ENCODE measurements at places on chromosomes 5 and 9. TPM values are rescaled to one million over a fixed set of nuclear protein-coding genes. Genes with fewer than 3 reads are reported as not detected.

Gene C1QTNF2
- 5.7 TPM for total RNA-seq

Gene WNT8A
- total RNA-seq = not detected

DNA sequence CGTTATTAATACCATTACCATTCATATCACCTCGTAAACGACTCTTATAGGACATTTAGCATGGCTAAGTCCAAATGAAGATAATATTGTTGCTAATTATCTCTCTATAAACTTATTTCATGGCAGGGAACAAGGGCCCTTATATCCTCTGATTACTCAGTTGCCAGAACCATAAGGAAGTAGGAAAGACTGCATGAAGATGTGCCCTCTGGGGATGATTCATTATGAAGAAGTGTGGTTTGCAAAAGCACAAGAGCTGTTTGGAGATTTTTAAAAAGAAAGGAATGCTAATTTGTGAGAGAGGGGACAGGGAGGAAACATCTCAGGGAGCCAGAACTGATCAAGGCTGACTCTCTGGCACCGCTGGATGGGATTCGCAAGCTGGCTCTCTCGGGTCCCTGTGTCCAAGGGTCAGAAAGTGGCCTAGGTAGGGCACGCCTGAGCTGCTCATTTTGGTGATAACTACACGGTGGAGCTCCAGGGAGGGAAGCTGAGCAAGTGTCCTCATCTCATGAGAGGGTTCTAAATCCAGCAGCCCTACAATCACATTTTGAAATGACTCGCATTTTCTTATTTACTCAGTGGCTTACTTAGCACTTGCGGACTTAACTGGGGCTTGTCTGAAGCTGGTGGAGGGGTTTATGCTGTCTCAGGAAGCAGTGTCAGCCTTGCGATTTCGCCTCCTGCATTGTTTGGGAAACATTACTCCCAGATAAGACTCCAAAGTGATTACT is 136.8 kb downstream of the C5orf15 start:
- H3K27ac ChIP-seq = no peak overlapping the region
- peaks cover 19% of the 10 kb centered on the region for H3K27me3 ChIP-seq
- no peak for DNase-seq
- no peaks in the 10 kb centered on the region for H3K36me3 ChIP-seq
- no peaks in the 10 kb centered on the region for H3K4me1 ChIP-seq

GRCh38 chr5:180294411-180294810 is 2.5 kb upstream of the MAPK9 start:
- H3K27ac ChIP-seq = no peak overlapping the region
- DNase-seq = no peak
- H3K4me1 ChIP-seq = peaks cover 25% of the 10 kb centered on the region
- H3K4me3 ChIP-seq = no peak overlapping the region

All from SJSA1 (cell line).